ENCODE measurements at places on chromosomes 1 and 21.

DNA sequence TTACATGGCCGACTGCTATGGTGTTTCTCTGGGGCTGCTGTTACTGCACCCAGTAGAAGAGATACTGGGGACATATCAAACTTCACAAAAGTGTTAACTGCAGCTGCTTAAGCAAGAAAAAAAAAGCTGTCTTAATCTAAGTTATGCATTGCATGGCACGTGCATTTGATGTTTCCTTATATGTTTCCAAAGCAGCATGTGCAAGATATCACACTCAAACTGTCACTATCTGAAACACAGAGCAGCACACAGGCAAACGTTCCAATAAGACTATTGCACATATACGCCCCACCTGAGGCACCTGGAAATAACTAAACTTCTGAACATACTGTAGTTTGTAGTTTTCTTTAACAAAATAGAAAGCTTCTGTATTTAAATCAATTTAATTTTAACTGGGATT is 671.4 kb upstream of the ADGRL2 start:
- no peak for DNase-seq

DNA sequence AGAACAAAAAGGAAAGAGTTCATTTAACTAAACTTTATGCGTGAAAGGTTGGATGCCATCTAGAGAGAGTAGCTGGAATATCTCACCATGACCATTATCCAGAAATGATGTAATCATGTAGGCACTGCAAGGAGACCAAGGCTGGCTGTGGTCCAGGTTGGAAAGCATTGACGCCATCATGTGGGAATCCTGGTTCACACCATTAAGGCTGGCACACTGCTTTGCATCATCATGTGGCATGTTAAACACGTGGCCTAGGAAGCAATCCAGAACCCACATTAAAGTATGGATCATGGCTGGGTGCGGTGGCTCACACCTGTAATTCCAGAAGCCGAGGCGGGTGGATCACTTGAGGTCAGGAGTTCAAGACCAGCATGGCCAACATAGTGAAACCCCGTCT is 4.3 kb downstream of the ADAMTS1 start:
- DNase-seq = no peak

- no peak for DNase-seq
Measured at GRCh38 chr1:203278082-203278884, 27.0 kb upstream of the BTG2 start.

- DNase-seq = no peak
Measured at GRCh38 chr1:18313523-18313922, 167.2 kb upstream of the KLHDC7A start.

DNA sequence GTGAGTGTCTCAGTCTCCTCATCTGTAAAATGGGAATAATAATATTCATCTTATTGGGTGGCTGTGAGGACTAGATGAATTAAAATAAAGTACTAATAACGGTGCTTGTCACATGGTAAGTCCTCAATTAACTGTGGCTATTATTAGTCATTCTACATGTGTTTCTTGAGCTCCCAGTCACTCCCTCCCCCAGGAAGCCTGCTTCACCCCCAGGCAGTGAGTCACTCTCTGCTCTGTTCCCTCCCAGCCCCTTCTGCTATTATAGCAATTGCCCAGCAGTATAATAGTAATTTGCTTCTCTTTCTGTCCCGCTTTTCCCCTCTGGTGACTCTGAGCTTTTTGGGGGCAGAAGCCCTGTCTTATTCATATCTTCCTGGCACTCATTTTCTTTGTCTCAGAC is 102.0 kb downstream of the BEND5 start:
- DNase-seq = no peak

DNA sequence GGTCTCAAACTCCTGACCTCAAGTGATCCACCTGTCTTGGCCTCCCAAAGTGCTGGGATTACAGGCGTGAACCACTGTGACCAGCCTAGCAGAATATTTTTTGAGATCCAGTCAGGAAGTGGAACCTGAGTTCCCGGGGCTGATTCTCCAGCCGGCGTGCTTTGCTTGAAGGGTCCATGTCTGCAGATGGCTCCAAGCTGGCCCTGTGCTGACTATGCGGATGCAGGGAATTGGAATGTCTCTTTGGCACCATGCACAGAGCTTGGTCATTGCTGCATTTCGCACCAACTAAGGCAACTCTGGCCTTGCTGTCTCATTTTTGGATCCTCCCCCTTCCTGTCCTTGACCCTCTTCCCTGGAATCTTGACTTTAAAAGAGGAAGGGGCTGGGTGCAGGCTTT is 28.1 kb downstream of the ARHGEF10L start:
- DNase-seq = no peak
